ENCODE measurements at places on chromosomes 1 and 21.

GRCh38 chr1:26278303-26278702 lies 1.6 kb upstream of the SH3BGRL3 start:
- H3K27ac ChIP-seq = peak overlapping the region; percentile 97
- peak; percentile 93 for DNase-seq
- H3K27me3 ChIP-seq = no peaks in the 10 kb centered on the region
- no peak overlapping the region for H3K4me3 ChIP-seq
- H3K4me1 ChIP-seq = no peaks in the 10 kb centered on the region

- DNase-seq = peak; percentile 32
- no peaks in the 10 kb centered on the region for H3K4me1 ChIP-seq
- no peaks in the 10 kb centered on the region for H3K36me3 ChIP-seq
- no peaks in the 10 kb centered on the region for H3K27me3 ChIP-seq
Measured at GRCh38 chr1:5598824-5599395, 393.3 kb downstream of the NPHP4 start.

GRCh38 chr1:115062542-115063004 lies 26.7 kb downstream of the TSPAN2 start:
- peaks cover 12% of the 10 kb centered on the region for H3K36me3 ChIP-seq
- peak overlapping the region; percentile 43 for H3K27ac ChIP-seq
- H3K27me3 ChIP-seq = no peaks in the 10 kb centered on the region

DNA sequence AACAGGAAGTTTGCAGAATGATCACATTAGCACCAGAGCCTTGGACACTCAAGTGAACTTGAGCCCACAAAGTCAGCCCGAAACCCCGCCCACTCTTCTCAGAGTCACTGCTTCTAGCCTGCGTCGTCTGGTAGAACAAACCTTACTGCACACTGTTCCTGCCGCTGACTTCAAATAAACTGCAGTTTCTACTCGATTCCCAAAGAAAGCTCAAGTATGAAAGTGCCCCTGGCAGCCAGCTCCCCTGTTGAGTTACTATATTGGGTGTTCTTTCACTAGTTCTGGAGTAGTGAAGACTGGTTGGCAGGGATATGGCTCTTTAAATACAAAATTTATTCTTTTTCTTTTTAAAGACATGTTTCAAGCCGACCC lies 164.7 kb downstream of the GALNT2 start:
- H3K4me3 ChIP-seq = peak overlapping the region; percentile 12
- H3K27me3 ChIP-seq = no peaks in the 10 kb centered on the region
- peak; percentile 89 for DNase-seq
- no peaks in the 10 kb centered on the region for H3K36me3 ChIP-seq

DNA sequence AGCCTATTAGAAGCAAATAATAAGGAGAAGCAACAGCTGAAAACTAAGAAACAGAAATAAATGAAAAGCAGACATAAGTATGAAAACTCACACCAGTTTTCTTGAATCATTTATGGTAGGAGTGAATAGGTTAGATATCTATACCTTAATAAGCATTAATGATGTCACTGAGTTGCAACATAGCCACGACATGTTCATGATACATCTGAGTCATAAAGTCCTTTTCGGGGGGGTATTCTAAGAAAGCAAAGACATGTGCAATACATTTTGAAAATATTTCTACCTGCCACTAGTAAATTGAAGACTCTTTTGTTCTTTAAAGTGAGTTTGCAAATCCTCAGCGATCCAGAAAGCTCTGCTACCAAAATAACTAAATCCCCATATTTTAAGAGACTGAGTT lies 7.2 kb downstream of the CD34 start:
- no peak for DNase-seq
- no peak overlapping the region for H3K4me3 ChIP-seq
- peaks cover 69% of the 10 kb centered on the region for H3K4me1 ChIP-seq

DNA sequence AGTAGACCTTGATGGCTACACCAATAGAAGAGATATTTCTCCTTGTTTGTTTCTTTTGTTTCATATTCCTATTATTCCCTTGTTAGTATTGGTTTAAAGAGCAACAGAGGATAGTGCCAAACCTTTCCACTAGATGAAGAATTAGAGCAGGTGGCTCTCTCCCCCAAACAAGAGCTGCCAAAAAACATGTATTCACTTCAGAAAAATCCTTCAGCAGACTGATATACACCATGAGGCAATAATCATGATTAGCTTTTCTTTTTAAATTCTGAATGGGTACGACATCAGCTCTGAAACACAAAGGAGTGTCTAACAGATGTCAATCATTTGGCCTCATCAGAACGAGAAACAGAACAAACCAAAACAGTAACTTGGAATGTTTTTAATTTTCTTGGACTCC lies 67.3 kb upstream of the MAP10 start:
- no peaks in the 10 kb centered on the region for H3K4me1 ChIP-seq
- DNase-seq = no peak
- no peaks in the 10 kb centered on the region for H3K27me3 ChIP-seq
- no peaks in the 10 kb centered on the region for H3K36me3 ChIP-seq

GRCh38 chr1:92509619-92510018 lies 22.9 kb upstream of the GFI1 start:
- no peaks in the 10 kb centered on the region for H3K4me1 ChIP-seq
- H3K27ac ChIP-seq = no peak overlapping the region
- no peaks in the 10 kb centered on the region for H3K27me3 ChIP-seq
- no peak overlapping the region for H3K4me3 ChIP-seq
- no peak for DNase-seq

DNA sequence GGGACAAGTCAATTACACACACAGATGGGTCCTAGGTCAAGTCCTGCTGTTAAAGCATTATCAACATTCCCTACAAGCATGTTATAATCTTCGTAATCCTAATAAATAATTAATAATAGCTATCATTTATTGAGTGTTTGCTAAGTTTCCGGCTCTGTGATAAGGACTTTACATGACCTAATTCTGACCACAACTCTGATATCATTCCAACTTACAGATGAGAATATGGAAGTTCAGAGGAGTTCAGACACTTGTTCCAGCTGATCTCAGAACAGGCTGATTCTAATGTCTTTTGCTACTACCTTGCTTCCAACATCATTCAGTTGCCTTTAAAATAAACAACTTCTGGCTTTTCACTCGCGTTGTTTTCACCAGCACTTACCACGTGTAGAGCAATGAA lies 770.1 kb upstream of the CXADR start:
- H3K27me3 ChIP-seq = no peaks in the 10 kb centered on the region
- DNase-seq = no peak
- H3K4me3 ChIP-seq = no peak overlapping the region
- H3K4me1 ChIP-seq = no peaks in the 10 kb centered on the region
- H3K27ac ChIP-seq = peak overlapping the region; percentile 2

- H3K27ac ChIP-seq = no peak overlapping the region
- H3K27me3 ChIP-seq = no peaks in the 10 kb centered on the region
Measured at GRCh38 chr1:63428815-63429214, 61.4 kb downstream of the ALG6 start.

DNA sequence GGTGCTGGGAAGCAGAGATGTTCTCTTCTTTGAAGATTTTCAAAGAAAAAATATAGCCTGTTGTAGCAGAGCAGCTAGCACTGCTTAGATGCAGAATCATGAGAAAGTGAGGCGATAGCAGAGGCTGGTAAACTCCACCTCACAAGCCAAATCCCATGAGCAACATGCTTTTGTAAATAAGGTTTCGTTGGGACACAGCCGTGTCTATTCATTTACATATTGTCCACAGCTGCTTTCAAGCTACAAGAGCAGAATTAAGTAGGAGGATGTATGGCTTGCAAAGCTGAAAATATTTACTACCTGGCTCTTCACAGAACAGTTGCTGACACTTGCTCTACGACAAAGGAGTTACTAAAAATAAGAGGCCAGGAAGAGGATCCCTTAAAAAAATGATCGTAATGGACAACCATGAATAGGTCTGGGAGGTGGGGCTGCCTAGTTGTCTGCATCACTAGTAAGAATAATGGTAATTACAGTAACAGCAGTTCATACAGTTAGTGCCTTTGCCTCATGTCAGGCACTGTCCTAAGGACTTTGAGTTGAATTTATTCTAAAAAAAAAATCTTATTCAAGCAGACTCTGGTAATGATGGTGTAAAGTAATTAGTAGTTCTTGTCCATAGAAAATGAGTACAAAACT lies 622.0 kb downstream of the KIF26B start:
- DNase-seq = no peak
- no peak overlapping the region for H3K4me3 ChIP-seq
- H3K36me3 ChIP-seq = no peaks in the 10 kb centered on the region
- H3K4me1 ChIP-seq = no peaks in the 10 kb centered on the region

GRCh38 chr1:14082331-14082730 lies 382.3 kb downstream of the PRDM2 start:
- no peaks in the 10 kb centered on the region for H3K4me1 ChIP-seq
- no peaks in the 10 kb centered on the region for H3K36me3 ChIP-seq

- no peaks in the 10 kb centered on the region for H3K36me3 ChIP-seq
- H3K27ac ChIP-seq = no peak overlapping the region
- H3K4me1 ChIP-seq = no peaks in the 10 kb centered on the region
Measured at GRCh38 chr1:198528364-198528763, 12.1 kb downstream of the ATP6V1G3 start.

GRCh38 chr21:43827015-43827611 lies 37.7 kb downstream of the RRP1 start:
- H3K27ac ChIP-seq = no peak overlapping the region
- no peaks in the 10 kb centered on the region for H3K4me1 ChIP-seq
- no peak overlapping the region for H3K4me3 ChIP-seq
- DNase-seq = no peak
- no peaks in the 10 kb centered on the region for H3K27me3 ChIP-seq
- H3K36me3 ChIP-seq = no peaks in the 10 kb centered on the region
